T-helper 22 cell (primary cell): ENCODE measurements at places on chromosomes 4 and X.

GRCh38 chr4:47876784-47877546 is 37.4 kb downstream of the NFXL1 start:
- DNase-seq = no peak

DNA sequence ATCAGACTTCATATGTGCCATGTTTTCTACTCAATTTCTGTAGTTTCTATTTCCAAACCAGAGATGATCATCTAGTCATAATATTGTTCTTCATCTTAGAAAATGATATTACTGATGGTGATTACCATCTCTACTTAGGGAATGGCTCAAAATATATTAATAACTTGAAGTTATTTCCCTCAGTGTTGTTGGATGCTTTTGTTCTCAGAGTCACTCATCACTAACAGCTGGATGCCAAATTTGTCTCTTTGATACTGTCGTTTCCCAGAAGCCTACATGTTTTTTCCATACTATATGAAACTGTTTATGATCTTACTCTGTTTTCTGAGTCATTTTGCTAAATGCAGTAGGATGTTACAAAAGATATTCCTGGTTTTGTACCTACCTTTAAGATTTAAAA is 8.9 kb downstream of the PGAM4 start:
- DNase-seq = no peak

DNA sequence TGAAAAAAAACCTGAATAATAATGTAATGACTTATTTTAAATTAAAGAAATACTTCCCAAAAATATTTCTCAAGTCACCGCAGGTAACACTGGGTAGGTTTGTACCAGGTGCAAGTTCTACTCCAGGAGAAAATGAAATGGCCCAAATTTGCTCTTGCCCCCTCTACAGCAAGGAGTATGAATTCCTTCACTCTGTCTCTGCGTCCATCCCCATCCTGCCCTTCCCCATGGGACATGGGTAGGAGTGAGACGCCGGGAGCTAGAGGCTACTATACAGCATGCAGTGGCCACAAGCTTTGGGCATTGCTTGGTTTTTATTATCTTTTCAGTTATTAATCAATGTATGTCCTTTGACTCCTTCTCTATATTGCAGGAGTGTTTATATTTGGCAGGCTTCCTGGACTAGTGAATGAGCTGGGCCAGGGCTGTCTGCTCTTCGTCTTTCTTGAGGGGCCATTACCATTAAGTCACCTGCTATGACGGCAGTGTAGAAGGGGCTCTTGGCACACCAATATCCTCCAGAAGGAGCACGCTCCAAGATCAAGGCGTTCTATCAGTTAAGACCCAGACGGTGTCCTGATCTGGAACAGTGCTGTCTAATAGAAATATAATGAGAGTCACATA is 149.6 kb downstream of the ENPP6 start:
- no peak for DNase-seq

- DNase-seq = no peak
Observed at GRCh38 chrX:11409957-11410356, 116.7 kb downstream of the AMELX start.

GRCh38 chrX:119880076-119880475 is 8.4 kb downstream of the NDUFA1 start:
- DNase-seq = no peak

GRCh38 chrX:53294024-53294648 is 12.8 kb upstream of the IQSEC2 start:
- no peak for DNase-seq

DNA sequence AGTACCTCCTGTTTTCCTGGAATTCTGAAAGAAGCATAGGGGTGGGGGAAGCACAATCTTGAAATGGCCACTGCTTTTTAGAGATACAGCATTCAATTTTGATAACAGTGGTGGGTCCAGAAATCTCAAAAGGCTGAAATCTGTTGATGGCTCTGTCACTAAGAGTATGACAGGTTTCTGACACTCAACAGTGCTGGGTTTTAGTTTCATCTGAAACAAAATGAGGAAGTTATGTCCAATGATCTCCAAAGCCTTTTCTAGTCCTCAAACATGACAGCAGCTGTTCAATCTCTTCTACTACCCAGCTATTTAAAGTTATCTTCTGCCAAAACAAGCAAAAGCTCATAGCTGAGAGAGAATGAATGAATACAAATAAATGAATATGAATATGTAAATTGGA is 110.5 kb downstream of the IL1RAPL1 start:
- DNase-seq = no peak

DNA sequence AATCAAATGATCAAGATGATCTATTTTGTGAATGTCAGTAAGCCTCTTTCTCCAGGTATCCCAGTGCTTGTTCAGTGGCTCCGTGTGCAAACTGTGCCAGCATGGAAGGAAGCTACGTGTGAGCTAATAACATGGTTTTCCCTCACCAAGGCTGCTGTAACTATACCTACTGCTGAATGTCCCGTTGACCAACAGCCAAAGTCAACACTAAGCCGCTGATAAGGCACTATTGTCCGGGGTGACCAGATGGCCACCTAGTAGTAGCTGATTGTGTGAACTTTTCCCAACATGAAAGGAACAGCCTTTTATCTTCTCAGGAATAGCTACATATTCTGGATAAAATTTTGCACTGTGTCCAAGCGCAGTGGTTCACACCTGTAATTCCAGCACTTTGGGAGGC is 58.0 kb upstream of the ABCG2 start:
- DNase-seq = no peak

DNA sequence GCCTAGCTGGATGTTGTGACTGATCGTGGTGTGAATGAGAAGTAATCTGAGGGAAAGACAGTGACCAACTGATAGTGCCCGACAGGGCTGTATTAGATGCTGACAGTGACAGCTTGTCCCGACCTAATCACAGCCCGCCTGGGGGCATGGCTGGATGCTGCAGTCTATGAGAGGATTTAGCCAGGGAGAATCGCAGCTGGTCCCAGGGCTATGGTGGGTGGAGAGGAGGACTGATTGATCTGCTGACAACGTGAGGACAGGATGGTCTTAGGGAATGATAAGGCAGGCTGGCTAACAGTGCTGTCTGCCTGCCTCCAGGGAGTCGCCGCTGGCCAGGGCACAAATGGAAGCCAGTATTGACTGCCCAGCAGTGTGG is 621 bp upstream of the SUV39H1 start:
- DNase-seq = no peak

- no peak for DNase-seq
Observed at GRCh38 chr4:41692717-41693345, 55.7 kb downstream of the PHOX2B start.

DNA sequence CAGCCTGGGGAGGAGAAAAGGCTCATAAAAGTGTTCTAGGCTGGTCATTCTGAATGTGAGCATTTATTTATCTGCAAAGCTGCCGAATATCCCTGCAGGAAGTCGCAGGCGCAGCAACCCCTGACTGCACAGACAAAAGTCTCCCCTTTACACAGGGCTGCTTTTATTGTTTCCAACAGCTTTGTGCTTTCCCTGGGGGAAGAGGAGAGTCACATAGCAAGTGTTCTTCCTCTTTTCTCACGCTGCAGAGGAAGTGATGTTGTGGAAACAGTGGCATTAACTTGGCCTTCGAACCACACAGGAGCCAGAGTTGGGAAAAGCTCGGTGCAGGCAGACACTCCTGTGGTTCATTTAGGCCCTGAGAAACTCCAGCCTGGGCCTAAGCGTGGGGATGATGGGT is 81.5 kb upstream of the BCOR start:
- no peak for DNase-seq

DNA sequence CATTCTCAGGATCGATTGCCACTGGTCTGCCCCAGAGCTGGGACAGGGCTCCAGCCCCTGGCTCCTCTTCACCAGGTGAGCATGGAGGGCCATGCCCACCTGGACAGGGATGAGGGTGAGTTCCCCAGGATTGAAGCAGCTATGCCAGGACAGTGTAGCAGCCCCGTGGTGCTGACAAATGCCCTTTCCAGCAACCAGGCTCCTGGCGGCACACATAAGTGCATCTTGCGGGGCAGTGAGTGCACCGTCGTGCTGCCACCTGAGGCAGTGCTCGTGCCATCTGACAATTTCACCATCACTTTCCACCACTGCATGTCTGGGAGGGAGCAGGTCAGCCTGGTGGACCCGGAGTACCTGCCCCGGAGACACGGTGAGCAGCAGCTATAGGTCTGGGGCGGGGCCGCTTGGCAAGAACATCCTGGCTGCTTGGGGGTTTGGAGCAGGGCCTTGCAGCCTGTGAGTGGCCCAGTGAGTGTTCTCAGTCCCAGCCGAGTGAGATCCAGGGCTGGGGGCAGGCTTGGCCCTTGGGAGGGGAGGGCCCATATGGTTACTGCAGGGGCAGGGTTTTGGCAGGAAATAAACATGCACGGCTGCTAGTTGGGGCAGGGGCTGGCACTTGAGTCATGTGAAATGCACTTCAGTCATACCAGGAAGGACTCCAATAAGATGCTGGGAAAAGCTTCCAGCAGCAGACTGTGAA is 6.1 kb downstream of the IL9R start:
- DNase-seq = no peak

GRCh38 chr4:129453524-129454200 is 357.7 kb downstream of the C4orf33 start:
- no peak for DNase-seq

DNA sequence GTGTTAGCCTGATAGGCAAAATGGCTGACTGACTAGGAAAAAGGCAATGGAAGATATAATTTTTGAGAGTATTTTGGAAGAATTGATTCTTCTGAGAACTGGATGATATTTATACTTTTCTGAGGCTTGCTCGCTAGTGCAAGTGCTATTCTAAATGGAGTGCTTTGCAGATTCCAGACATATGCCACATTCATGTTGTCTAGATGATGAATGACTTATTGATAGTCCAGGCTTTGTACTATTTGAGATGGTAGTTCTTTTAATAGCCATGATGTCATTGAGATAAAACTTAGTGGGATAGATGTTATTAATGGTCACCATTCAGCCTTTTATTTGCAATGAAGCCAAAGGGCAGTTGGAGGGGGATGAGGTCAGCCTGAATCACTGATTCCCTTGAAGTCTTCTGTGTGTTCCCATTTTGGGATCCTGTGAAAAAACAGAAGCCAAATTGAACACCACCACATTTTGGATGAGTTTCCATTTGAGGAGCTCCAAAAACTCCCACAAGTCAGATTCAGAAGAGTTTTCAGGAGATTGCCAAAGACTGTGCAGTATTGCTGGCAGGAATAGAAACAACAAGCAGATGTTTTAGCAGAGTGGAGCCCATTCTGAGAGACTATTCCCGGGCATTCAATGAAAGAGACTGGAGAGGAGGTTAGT is 184.1 kb downstream of the IL1RAPL2 start:
- DNase-seq = no peak

GRCh38 chrX:68387776-68388175 is 45.5 kb downstream of the OPHN1 start:
- no peak for DNase-seq

- DNase-seq = no peak
Observed at GRCh38 chr4:10015140-10015753, 6.0 kb downstream of the SLC2A9 start.

DNA sequence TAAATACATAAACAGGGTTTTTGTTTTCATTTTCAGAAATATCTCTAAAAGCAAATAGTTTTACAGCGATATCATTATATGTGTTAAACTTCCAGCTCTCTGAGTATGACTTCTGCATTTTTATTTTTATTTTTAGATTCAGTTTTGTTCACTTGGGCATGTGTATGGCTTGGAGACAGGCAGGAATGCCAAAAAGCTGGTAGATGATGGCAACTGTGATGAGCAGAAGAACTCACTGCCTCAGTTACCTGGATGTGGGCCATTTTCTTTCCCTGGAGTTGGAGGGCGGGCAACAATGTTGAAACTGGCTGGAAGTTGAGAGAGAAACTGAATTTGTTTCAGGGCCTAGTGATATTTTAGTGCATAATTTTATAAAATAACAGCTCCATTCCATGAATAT is 266.4 kb downstream of the ARHGAP24 start:
- no peak for DNase-seq

- DNase-seq = no peak
Observed at GRCh38 chrX:30495468-30495867, 82.1 kb downstream of the TASL start.

- no peak for DNase-seq
Observed at GRCh38 chrX:155514225-155514624, 55.8 kb upstream of the F8A3 start.

DNA sequence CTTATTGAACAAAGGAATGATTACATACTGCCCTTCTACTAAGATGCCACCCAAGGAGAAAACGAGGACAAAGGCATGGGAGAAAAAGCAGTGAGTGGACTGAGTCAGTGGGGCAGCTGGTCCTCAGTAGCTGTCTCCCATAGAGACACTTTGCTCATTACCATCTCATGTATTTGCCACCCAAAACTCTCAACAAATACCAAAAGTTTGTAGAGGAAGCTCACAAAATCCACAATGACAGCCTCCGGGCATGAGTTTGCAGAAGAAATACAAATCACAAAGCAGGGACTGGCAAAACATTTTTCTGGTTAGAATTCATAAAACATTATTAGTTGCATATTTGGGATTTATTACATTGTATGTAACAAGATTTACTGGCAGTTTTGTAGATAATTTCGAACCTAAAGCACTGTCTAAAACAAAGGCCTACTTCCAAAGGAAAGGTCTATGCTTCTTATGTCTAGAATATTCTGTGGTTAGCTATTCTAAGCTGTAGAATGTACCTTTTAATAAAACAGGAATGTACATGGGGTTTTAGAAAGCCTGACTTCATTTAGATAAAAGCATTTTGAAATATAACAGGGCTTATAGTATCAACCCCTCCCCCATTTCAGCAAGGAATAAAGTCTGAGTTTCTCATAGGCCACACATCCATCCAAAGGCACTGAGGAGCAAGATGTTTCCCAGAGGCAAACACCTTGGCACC is 17.7 kb downstream of the PCDH18 start:
- DNase-seq = no peak

DNA sequence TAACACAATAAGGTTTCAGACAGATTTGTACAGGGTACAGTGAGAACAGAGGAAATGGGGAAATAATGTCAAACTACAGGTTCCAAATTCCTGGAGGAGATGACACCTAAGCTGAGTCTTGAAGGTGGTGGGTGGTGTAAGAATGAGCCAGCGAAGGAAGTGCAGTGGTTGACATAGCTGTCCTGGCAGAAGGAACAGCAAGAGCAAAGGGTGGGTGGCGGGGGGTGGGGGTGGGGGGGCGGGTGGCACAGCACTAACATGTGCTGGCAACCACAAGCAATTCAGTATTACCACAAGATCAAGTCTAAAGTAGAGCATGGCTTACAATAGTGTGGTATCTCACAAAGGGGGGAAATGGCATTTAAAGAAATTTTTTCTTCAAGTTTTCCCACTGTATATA is 13.1 kb upstream of the G3BP2 start:
- DNase-seq = no peak

DNA sequence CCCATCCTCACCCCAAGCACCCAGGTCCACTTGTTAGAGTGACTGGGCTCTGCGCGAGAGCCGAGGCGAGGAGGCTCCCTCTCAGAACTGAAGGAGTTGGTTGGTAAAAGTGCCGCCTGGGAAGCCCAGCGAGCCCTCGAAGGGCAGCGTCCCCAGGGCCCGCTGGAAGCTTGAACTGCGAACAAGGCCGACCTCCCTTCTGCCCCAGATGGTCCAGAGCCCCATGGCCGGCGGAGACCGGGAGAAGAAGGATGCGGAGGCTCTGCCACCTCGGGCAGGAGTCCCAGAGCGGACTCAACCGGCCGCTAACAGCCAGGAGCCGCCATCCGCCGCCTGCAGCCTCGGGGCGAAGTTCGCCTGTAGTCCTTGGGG is 116.3 kb upstream of the TEX13C start:
- no peak for DNase-seq
